CD8-positive, alpha-beta memory T cell (primary cell): ENCODE measurements at places on chromosomes 5 and 9.

- no peak for DNase-seq
- no peaks in the 10 kb centered on the region for H3K4me1 ChIP-seq
- no peaks in the 10 kb centered on the region for H3K36me3 ChIP-seq
- no peaks in the 10 kb centered on the region for H3K27me3 ChIP-seq
- H3K4me3 ChIP-seq, result no peak overlapping the region
These were observed 178.0 kb downstream of the FSTL4 start for GRCh38 chr5:133434336-133434735.

GRCh38 chr9:74513221-74513620, 16.1 kb downstream of the RORB start:
- H3K36me3 ChIP-seq, result no peaks in the 10 kb centered on the region
- H3K27me3 ChIP-seq, result no peaks in the 10 kb centered on the region
- no peak for DNase-seq
- no peaks in the 10 kb centered on the region for H3K4me1 ChIP-seq
- H3K4me3 ChIP-seq, result no peak overlapping the region

GRCh38 chr5:139710319-139711066, 62.3 kb downstream of the CXXC5 start:
- H3K4me3 ChIP-seq, result peak overlapping the region; percentile 78
- peaks cover 32% of the 10 kb centered on the region for H3K4me1 ChIP-seq
- DNase-seq, result peak; percentile 69
- H3K36me3 ChIP-seq, result no peaks in the 10 kb centered on the region
- peak overlapping the region; percentile 76 for H3K27ac ChIP-seq

GRCh38 chr9:94699715-94700373, 26.7 kb upstream of the AOPEP start:
- H3K36me3 ChIP-seq, result no peaks in the 10 kb centered on the region
- H3K4me1 ChIP-seq, result no peaks in the 10 kb centered on the region
- H3K27me3 ChIP-seq, result no peaks in the 10 kb centered on the region
- no peak overlapping the region for H3K4me3 ChIP-seq
- no peak for DNase-seq

DNA sequence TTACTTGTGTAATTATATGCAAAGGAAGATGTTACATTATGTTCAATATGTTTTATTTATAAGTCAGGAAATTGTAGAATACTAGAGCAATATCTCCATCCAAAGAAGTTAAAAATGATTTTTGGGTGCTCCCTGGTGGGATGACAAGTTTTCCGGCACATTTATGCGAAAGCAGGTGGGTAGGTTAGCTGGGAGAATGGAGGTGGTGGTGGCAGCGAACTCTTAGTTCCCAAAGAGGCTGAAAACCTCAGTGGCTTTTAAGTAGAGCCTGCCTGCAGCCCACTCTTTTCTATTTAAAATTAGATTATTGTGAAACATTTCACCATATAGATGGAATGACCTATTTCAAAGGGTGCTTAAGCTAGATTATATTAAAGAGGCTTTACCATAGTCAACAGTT, 51.8 kb downstream of the ANKRD33B start:
- no peak for DNase-seq
- H3K27ac ChIP-seq, result no peak overlapping the region
- H3K36me3 ChIP-seq, result no peaks in the 10 kb centered on the region
- H3K27me3 ChIP-seq, result no peaks in the 10 kb centered on the region

DNA sequence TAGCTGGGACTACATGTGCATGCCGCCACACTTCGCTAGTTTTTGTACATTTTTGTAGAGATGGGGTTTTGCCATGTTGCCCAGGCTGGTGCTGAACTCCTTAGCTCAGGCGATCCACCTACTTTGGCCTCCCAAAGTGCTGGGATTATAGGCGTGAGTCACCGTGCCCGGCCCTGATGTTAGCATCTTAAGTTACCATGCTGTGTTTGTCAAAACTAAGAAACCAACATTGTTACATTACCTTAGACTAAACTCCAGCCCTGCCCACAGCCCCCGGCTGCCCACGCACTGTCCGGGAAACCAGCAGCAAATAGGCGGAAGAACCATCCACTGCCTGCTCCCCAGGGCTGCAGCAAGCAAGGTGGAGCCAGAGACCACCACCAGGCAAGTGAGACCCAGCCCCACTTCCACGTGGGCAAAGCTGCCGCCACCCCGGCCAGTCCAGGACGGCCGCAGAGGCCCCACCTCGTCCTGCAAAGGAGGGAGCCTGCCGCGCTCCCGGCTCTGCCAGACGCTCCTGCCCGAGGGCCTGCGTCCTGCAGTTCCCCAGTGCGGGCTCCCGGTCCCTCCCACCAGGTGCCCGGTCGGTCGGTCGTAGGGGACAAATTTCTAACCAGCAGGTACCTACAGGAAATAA, 35.7 kb upstream of the TXN start:
- no peak overlapping the region for H3K4me3 ChIP-seq
- no peaks in the 10 kb centered on the region for H3K36me3 ChIP-seq
- no peaks in the 10 kb centered on the region for H3K27me3 ChIP-seq

- no peak overlapping the region for H3K27ac ChIP-seq
- H3K27me3 ChIP-seq, result peaks cover 8% of the 10 kb centered on the region
- no peak overlapping the region for H3K4me3 ChIP-seq
- no peaks in the 10 kb centered on the region for H3K4me1 ChIP-seq
These were observed 800 bp upstream of the KCNN2 start for GRCh38 chr5:114360816-114361723.

GRCh38 chr5:141155540-141156374, 5.9 kb downstream of the PCDHB6 start:
- H3K4me3 ChIP-seq, result no peak overlapping the region
- H3K36me3 ChIP-seq, result no peaks in the 10 kb centered on the region
- H3K27ac ChIP-seq, result no peak overlapping the region
- no peaks in the 10 kb centered on the region for H3K27me3 ChIP-seq

DNA sequence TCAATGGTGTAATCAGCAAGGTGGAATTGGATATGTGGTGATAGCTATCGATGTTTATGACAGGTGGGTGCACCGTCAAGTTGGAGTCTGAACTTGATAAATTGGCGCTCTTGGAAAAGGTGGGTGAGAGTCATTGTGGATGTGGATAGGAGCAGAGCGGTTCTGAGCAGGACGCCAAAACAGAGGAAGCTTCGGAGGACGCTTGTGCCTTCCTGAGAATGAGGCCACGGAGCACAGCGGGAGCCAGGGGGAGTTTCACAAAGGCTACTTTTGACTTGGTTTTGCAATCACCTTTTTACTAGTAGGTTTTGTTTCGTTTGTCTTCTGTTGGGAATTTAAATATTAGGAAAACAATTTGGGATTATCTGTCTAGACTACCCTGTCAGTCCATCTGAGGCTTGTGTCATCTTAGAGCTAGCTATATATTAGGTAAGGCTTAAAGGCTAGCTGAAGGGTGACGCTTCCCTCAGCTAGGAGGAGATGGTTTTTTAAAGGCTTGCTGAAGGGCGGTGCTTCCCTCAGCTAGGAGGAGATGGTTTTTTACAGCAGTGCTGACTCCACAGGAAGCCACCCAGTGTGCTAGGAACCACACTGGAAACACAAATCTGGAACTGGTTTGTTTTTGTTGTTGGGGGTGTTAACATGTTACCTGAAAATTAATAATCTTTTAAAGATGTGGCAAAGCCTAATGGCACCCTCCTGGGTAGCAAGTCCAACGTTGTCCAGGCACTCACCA, 142.4 kb upstream of the IRX4 start:
- DNase-seq, result no peak
- no peaks in the 10 kb centered on the region for H3K4me1 ChIP-seq
- no peak overlapping the region for H3K4me3 ChIP-seq
- H3K27ac ChIP-seq, result no peak overlapping the region

- H3K27me3 ChIP-seq, result no peaks in the 10 kb centered on the region
- H3K4me1 ChIP-seq, result no peaks in the 10 kb centered on the region
- H3K4me3 ChIP-seq, result no peak overlapping the region
- no peak overlapping the region for H3K27ac ChIP-seq
- no peak for DNase-seq
These were observed 64.4 kb upstream of the COL15A1 start for GRCh38 chr9:98879094-98879962.

DNA sequence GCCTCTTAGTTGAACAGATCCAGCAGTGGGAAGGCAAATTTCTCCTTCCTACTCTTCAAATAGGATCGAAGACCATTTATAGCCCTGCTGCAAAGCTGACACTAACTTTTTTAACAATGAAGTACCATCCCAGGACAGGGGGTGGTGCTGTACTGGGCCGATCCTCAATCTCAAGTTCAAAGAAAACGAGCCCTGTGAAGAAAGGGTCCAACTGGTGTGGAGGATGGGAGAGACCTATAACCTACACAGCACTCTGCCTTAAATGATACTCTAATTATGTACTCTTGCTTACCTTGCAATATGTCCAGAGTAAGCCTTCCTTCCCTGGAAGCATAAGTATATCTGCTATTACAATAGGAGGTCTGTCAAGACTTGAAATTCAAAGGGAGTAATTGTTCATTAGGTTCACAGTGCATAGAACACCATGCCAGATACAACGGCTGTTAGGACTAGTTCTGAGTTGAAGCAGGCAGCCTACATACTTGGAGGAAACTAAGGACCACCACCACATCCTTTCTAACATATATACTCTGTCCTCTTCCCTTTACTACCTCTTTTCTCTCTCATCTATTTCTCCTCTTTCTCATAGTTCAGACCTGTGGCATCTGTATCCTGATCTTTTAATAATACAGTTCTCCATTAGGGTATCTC, 6.2 kb downstream of the ETF1 start:
- DNase-seq, result no peak
- H3K27me3 ChIP-seq, result no peaks in the 10 kb centered on the region
- H3K27ac ChIP-seq, result no peak overlapping the region

GRCh38 chr5:90297045-90297764, 112.4 kb downstream of the CETN3 start:
- H3K36me3 ChIP-seq, result no peaks in the 10 kb centered on the region
- H3K4me1 ChIP-seq, result no peaks in the 10 kb centered on the region
- no peak for DNase-seq
- no peak overlapping the region for H3K27ac ChIP-seq
- H3K4me3 ChIP-seq, result no peak overlapping the region
